ENCODE measurements at places on chromosomes 6 and 20. TPM values are rescaled to one million over a fixed set of nuclear protein-coding genes. Genes with fewer than 3 reads are reported as not detected.

DNA sequence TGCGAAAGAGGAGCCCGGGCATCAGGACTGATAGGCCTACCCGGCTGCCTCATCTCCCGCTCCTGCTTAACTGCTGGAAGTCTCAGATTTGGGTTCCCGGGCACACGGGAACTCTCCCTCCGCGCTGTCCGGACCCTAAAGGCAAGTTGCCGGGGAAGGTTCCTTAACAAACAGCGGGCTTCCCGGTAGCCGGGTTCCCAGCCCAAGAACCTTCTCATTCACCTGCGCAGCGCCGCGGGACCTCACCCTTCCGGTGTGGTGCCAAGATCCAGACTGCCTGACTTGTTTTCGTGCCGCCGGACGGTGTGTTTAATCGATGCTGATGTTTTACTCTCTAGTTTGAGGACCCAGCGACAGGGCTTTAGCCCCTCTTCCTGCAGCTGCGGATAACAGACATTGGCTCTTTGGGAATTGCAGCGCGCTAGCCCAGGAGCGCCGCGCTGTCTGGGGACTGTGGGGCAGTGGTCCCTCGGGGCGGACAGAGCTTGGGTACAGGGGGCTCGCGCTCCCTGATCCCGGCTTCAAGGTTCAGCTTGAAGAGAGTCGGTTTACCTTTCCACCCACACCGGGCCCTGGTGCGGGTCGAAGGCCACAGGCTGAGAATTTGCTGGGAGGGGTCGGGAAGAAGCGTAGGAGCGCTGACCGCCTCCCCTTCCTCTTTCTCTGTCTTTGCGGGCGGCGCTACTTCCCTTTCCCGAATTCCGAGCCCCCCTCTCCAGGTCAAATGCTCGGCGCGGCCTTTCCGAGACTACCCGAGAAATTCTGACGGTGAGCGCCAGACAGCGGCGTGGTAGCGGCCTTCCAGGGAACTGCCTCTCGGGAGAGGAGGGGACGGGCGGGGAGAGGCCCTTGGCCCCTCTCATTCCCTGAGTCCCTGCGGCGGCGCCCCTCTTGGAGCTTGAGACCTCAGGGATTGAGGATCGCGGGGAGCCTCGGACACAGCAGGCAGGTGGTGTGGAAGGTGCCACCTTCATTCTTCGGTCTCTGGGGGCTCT lies 17.2 kb downstream of the ABT1 start:
- DNase-seq = no peak
- peaks cover 16% of the 10 kb centered on the region for H3K4me1 ChIP-seq
- H3K27ac ChIP-seq = no peak overlapping the region

GRCh38 chr6:162058281-162058875 lies 669.2 kb downstream of the PRKN start:
- DNase-seq = no peak
- peaks cover 9% of the 10 kb centered on the region for H3K4me1 ChIP-seq
- H3K27ac ChIP-seq = peak overlapping the region; percentile 79
- H3K4me3 ChIP-seq = no peak overlapping the region

- H3K27ac ChIP-seq = no peak overlapping the region
- H3K27me3 ChIP-seq = no peaks in the 10 kb centered on the region
- no peak for DNase-seq
- peaks cover 31% of the 10 kb centered on the region for H3K4me1 ChIP-seq
These were observed 289.5 kb downstream of the ESR1 start for GRCh38 chr6:152096863-152097496.

RGS17 gene
- not detected for total RNA-seq

HTR1B gene
- total RNA-seq = not detected

TFB1M gene
- 11.1 TPM for total RNA-seq

- no peak for DNase-seq
- H3K27ac ChIP-seq = no peak overlapping the region
- H3K36me3 ChIP-seq = no peaks in the 10 kb centered on the region
- H3K4me3 ChIP-seq = no peak overlapping the region
- no peaks in the 10 kb centered on the region for H3K4me1 ChIP-seq
These were observed 94.1 kb upstream of the KCNG1 start for GRCh38 chr20:51116765-51117686.

GRCh38 chr6:96575359-96575758 lies 12.4 kb downstream of the FHL5 start:
- H3K4me1 ChIP-seq = no peaks in the 10 kb centered on the region
- no peaks in the 10 kb centered on the region for H3K27me3 ChIP-seq
- no peak for DNase-seq
- H3K36me3 ChIP-seq = no peaks in the 10 kb centered on the region
- no peak overlapping the region for H3K4me3 ChIP-seq

- H3K27ac ChIP-seq = peak overlapping the region; percentile 91
- peak; percentile 86 for DNase-seq
- no peaks in the 10 kb centered on the region for H3K27me3 ChIP-seq
- no peak overlapping the region for H3K4me3 ChIP-seq
These were observed 44.3 kb downstream of the TPD52L1 start for GRCh38 chr6:125197795-125198269.

DNA sequence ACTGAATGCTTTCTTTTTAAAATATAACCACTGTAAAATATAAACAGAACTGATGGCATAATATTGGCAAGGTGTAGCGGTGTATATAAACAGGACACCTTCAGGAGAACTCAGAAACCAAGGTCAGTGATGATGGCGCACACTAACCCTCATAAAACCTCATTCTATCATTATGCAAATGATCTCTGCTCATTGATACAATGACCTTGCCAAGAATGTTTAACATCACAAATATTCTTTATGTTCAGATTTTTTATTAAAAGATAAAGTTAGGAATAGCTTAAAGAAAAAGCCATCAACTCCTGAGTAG lies 48.6 kb upstream of the DST start:
- no peaks in the 10 kb centered on the region for H3K27me3 ChIP-seq
- H3K36me3 ChIP-seq = no peaks in the 10 kb centered on the region
- H3K27ac ChIP-seq = peak overlapping the region; percentile 81
- H3K4me3 ChIP-seq = peak overlapping the region; percentile 39

DNA sequence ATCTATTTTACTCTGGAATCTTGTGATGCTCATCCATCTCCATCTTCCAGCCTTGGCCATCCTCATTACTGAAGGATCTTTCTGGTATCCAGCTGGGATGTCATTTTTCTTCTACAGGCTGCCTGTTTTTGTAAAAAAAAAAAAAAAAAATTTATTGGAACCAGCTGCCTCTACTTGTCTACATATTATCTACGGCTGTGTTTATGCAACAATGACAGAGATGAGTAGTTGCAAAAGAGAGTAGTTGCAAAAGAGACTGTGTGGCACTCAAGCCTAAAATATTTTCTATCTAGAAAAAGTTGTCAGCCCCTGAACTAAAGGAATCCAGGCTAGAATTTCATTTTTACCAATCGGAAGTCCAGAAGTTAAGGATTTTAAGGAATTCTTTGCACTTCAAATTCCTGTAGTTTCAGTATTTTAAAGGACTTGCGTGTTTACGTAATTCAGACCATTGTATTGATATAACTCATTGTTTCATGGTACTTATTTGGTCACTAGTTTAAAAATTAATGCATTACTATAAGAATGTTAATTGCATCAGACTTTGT lies 38.6 kb upstream of the PLCG1 start:
- peaks cover 95% of the 10 kb centered on the region for H3K36me3 ChIP-seq
- no peak overlapping the region for H3K27ac ChIP-seq
- no peak for DNase-seq
- no peaks in the 10 kb centered on the region for H3K27me3 ChIP-seq
- no peak overlapping the region for H3K4me3 ChIP-seq

- DNase-seq = no peak
- H3K4me1 ChIP-seq = no peaks in the 10 kb centered on the region
- H3K27ac ChIP-seq = no peak overlapping the region
These were observed 68.0 kb downstream of the EYA2 start for GRCh38 chr20:46962452-46963195.

GRCh38 chr20:63876489-63877036 lies 11.5 kb downstream of the TPD52L2 start:
- H3K27ac ChIP-seq = no peak overlapping the region
- no peaks in the 10 kb centered on the region for H3K27me3 ChIP-seq
- peaks cover 6% of the 10 kb centered on the region for H3K4me1 ChIP-seq

L3MBTL1 gene
- total RNA-seq = 28.2 TPM

CRISP2 gene
- total RNA-seq = not detected

GRCh38 chr6:62805431-62805830 lies 405.8 kb upstream of the FKBP1C start:
- DNase-seq = no peak
- H3K4me3 ChIP-seq = no peak overlapping the region
- H3K36me3 ChIP-seq = no peaks in the 10 kb centered on the region
- H3K4me1 ChIP-seq = no peaks in the 10 kb centered on the region
- no peaks in the 10 kb centered on the region for H3K27me3 ChIP-seq

DNA sequence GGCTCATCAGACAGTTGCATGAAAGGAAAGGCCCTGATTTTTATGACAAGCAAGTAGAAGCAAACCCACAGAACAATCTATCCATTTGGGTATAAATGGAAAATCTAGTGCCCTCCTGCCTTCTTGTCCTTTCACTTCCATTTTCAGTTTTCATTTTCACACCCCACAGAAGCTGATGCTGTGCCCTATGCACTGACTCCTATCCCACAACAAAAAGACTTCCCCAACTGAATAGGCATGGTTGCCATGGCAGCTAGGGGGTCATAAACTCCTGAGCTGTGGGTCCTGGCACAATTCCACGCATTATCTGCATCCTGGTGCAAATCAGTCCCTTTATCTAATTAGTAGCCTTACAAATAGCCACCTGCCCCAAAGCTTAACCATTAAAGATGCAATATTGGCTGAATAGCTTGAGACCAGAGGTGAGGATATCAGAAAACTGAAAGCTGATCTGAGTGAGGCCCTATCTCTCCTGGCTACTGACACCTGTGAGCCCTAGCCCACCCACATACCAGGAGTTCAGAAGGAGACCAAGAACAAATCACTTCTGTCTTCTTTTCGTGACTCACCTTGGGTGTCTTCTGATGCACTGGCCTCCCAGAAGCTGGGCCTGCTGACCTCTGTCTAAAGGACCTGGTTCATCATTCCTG lies 34.9 kb upstream of the HEY2 start:
- DNase-seq = no peak
- no peaks in the 10 kb centered on the region for H3K36me3 ChIP-seq
- H3K27me3 ChIP-seq = no peaks in the 10 kb centered on the region
- no peak overlapping the region for H3K27ac ChIP-seq
- H3K4me1 ChIP-seq = no peaks in the 10 kb centered on the region

COL21A1 gene
- total RNA-seq = 13.6 TPM

GRCh38 chr6:21593927-21594415 lies 420 bp downstream of the SOX4 start:
- peak overlapping the region; percentile 86 for H3K27ac ChIP-seq
- no peaks in the 10 kb centered on the region for H3K36me3 ChIP-seq
- H3K4me3 ChIP-seq = peak overlapping the region; percentile 66
- H3K4me1 ChIP-seq = peaks cover 26% of the 10 kb centered on the region
- DNase-seq = no peak
- no peaks in the 10 kb centered on the region for H3K27me3 ChIP-seq

MOG gene
- total RNA-seq = 2.4 TPM

DNA sequence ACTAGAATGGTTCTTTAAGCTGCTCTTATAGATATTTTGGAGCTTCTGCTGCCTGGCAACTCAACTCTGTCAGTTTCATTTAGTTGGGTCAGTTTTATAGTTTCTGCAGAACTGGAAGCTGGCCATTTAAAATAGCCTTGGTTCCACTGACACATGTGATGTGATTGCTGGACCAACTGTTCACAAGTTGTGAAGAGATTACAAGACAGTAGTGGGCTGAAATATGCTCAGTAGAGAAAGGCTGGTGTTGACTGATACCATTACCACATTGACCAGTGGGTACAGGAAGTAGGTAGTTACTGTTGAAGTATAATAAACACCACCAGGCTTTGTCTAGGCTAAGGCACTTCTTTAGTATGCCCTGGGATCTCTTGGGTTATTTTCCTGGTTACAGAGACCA lies 39.0 kb downstream of the BCKDHB start:
- H3K4me3 ChIP-seq = no peak overlapping the region
- no peak overlapping the region for H3K27ac ChIP-seq
- peaks cover 33% of the 10 kb centered on the region for H3K4me1 ChIP-seq
- H3K27me3 ChIP-seq = no peaks in the 10 kb centered on the region
- no peaks in the 10 kb centered on the region for H3K36me3 ChIP-seq
- no peak for DNase-seq

DUSP15 gene
- 8.8 TPM for total RNA-seq

- H3K36me3 ChIP-seq = no peaks in the 10 kb centered on the region
- no peak overlapping the region for H3K27ac ChIP-seq
- H3K4me1 ChIP-seq = no peaks in the 10 kb centered on the region
- H3K27me3 ChIP-seq = no peaks in the 10 kb centered on the region
These were observed 219.3 kb downstream of the DHX35 start for GRCh38 chr20:39181490-39181889.

- peak within 1 kb of the TSS; percentile 100 for H3K27ac ChIP-seq
- DNase-seq = peak; percentile 99
- peaks cover 32% of the 10 kb centered on the region for H3K36me3 ChIP-seq
- no peaks in the 10 kb centered on the region for H3K27me3 ChIP-seq
- H3K4me1 ChIP-seq = no peaks in the 10 kb centered on the region
- H3K4me3 ChIP-seq = peak within 1 kb of the TSS; percentile 99
These were observed at the start of gene PCIF1 for GRCh38 chr20:45934586-45935415. Gene PCIF1 (plus strand): TSS chr20:45934683. CDS start chr20:45939000, 4,317 bp downstream.

DNA sequence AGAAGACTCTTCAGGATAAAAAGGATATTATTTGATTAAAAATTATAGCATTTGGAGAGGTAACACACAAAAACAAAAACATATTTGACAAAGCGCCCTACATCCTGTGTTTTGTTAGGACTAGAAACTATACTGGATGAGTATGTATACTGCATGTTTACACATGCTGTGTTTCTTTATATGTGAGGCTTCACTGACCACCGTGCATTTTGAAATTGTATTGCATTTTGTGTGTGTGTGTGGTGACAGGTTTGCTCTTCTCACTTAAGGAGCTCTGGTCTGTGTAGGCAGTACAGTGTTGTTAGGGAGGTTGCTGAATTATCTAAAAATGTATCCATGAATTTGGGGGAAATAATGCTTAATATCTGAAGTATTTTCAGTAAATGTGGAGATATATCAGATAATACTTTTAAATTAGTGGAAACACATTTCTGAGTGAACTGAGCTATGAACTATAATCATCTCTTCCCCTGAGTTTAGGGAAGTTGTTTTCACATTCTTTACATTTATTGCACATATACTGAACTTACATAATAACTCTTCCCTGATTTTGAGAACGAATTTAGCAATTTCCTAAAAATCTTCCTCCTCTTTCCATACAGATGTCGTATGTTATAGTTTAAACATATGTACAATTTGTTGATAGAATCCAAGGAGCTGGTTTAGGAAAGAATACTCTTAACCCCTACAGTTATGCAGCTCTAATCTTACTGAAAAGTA lies 43.3 kb downstream of the TMEM170B start:
- H3K27me3 ChIP-seq = no peaks in the 10 kb centered on the region
- no peak overlapping the region for H3K27ac ChIP-seq
- H3K36me3 ChIP-seq = no peaks in the 10 kb centered on the region
- H3K4me3 ChIP-seq = no peak overlapping the region
- H3K4me1 ChIP-seq = no peaks in the 10 kb centered on the region
- DNase-seq = no peak

TMEM170B gene
- total RNA-seq = 3.6 TPM

- no peaks in the 10 kb centered on the region for H3K36me3 ChIP-seq
- peak; percentile 63 for DNase-seq
- H3K27ac ChIP-seq = peak overlapping the region; percentile 47
- H3K4me1 ChIP-seq = peaks cover 25% of the 10 kb centered on the region
- H3K4me3 ChIP-seq = no peak overlapping the region
These were observed 3.7 kb upstream of the SYNDIG1 start for GRCh38 chr20:24465730-24466129.

Data from right atrium auricular region (tissue), 2 donors.